ENCODE measurements at places on chromosomes 2 and 18.

- no peak for DNase-seq
Observed at GRCh38 chr18:42854558-42854957, 260.9 kb downstream of the RIT2 start.

DNA sequence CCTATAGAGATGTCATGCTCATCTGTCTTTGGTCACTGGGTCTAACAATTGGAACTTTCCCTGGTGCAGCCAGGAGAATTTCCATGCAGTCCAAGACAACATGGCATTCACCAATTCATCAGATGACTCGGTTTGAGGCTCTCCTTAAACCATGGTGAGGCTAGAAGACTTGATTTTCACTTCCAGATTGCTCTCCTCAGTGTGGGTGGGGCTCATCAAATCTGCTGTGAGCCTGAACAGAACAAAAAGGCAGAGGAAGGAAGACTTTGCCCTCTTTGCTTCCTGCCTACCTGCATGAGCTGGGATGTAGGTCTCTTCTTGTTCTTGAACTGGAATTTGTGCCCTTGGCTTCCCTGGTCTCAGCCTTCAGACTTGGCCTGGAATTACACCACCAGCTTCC is 203.4 kb upstream of the TRIB2 start:
- no peak for DNase-seq

GRCh38 chr2:133942398-133942797 is 311.5 kb upstream of the MGAT5 start:
- DNase-seq = no peak

DNA sequence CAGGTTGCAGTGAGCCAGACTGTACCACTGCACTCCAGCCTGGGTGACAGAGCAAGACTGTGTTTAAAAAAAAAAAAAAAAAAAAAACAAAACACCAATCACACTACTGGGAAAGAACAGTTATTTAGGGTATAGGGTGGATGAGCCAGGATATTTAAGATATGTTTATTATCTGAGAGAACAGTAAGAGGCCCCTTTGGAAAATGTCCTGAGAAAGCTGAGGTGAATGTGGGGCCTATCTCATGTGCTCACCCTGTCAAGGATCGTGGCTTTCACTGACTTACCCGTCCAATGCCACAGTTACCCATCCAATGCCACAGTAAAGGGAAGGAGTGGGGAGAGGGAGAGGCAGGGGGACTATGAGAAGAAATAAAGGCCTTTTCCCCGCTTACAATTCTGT is 19.9 kb upstream of the ENOSF1 start:
- DNase-seq = no peak

GRCh38 chr18:32881009-32881408 is 108.2 kb upstream of the KLHL14 start:
- no peak for DNase-seq

DNA sequence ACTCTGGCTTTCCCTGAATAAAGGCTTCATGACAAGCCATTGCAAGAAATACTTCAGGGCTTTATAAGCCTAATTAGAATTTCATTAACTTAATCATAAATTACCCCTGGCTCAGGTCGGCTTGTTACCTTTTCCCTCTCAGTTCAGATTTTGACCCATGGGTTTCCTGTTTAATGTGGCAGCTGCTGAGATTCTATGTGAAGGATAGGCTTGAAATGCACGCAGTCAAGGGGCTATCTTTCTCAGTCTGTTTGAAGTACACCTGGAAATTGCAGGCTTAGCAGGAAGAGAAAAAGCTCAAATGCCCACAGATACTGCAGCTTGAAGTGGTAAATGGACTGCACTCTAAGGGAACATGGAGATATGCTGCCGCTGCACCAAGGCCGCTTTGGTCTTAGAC is 49.4 kb downstream of the CAVIN2 start:
- DNase-seq = no peak

- DNase-seq = no peak
Observed at GRCh38 chr2:141557329-141558095, 573.3 kb downstream of the LRP1B start.

- no peak for DNase-seq
Observed at GRCh38 chr2:96701636-96702035, 38.2 kb downstream of the LMAN2L start.

- DNase-seq = no peak
Observed at GRCh38 chr2:44743473-44743872, 198.0 kb upstream of the SIX3 start.

GRCh38 chr2:161233858-161234431 is 73.7 kb downstream of the TANK start:
- no peak for DNase-seq

GRCh38 chr2:67515056-67515455 is 117.9 kb downstream of the ETAA1 start:
- no peak for DNase-seq

DNA sequence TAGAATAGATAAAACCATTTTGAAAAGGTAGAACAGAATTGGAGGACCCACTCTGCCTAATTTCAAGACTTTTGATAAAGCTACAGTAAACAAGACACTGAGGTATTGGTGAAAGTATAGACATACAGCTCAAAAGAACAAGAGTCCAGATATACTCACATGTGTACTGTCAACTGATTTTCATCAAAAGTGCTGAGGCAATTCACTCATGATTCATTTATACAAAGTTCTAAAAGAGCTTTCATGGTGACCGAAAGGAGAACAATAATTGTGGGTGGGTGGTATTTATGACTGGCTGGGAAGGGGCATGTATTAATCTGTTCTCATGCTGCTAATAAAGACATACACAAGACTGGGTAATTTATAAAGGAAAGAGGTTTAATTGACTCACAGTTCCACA is 7.3 kb downstream of the MAP4K3 start:
- DNase-seq = no peak

Data from endodermal cell (in vitro differentiated cells).